HTR-8/SVneo (cell line): ENCODE measurements at places on chromosomes 3 and 15.

- no peak for DNase-seq
Measured at GRCh38 chr3:129601713-129602112, 4.8 kb downstream of the PLXND1 start.

DNA sequence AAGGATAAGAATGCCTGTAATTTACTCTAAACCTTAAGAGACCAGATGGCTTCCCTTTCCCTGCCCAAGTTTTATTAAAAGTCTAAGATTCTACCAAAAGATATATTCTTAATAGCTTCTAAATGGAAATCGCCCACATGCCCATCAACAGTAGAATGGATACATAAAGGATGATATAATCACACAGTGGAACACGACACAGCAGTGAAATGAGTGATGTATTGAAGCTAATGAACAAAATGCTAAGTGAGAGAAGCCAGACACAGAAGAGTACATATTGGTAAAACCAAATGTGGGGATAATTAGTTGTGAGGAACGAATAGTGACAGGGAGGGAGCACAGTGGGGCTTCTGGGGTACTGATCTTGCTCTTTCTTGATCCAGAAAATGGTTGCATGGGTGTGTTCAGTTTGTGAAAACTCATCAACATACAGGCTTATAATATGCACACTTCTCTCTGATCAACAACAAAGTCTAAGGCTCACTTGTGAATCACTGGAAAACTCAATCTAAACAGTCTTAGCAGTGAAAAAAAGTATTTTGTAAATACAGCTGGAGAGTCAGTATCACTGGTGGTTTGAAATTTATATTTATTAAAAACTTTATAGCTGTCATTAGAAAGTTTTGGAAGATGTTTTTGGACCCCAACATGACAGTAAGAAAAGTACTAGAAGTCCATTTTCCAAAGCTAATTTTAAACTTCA is 170.7 kb upstream of the FAM3D start:
- no peak for DNase-seq

DNA sequence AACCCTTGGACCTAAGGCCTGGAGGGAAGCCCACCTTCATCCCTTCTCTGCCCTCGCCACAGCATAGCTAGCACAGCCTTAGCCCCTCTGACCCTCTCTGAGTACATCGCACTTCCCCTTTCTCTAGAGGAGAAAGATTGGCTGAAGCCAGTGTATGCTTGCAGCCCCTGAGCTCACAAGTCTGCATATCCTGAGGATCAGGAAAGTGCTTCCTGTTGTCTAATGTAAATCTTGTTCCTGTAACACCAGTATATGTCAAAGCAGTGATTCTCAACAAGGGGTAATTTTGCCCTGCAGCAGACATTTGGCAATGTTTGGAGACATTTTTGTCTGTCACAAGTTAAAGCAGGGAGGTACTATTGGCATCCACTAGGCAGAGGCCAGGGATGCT is 2.2 kb upstream of the PRKCD start:
- DNase-seq, result no peak

DNA sequence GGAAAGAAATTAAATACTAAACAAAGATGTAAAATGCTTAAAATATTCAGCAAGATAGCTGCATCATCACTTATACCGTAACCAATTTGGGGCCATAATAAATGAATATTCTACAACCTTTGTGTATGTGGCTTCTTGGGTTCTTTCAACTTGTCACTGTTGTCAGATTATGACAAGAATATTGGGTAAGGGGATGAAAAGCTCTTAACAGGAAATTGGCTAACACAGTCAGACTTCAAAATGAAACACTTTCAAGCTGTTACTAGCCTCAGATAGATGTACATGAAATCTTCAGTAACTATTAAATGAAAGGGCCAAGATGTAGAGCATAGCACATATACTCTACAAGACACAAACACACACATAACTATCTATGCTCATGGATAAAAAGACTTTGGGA is 38.7 kb upstream of the ZNF385D start:
- DNase-seq, result no peak

- no peak for DNase-seq
Measured at GRCh38 chr15:92955706-92956105, 55.6 kb downstream of the CHD2 start.

DNA sequence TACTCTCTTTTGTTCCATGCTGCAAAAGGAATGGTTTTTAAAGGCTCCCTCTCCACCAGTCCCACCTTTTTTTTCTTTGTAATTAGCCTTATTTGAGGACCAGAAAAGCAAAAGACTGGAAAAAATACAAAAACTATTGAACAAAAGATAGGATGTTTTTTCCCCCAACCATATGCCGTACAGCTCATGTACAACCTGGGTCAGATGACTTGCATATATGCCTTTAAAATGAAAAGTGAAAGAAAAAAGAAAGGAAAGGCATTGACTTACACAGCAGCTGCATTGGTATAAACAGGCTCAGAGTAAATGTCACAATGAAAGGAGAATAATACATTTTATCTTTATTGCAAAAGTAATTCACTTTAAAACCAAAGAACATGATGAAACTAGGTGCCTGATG is 69.5 kb upstream of the CMC1 start:
- DNase-seq, result no peak
